ENCODE measurements at places on chromosomes 12 and 14.

GRCh38 chr12:121943926-121944325, 25.5 kb downstream of the CFAP251 start:
- no peak for DNase-seq

DNA sequence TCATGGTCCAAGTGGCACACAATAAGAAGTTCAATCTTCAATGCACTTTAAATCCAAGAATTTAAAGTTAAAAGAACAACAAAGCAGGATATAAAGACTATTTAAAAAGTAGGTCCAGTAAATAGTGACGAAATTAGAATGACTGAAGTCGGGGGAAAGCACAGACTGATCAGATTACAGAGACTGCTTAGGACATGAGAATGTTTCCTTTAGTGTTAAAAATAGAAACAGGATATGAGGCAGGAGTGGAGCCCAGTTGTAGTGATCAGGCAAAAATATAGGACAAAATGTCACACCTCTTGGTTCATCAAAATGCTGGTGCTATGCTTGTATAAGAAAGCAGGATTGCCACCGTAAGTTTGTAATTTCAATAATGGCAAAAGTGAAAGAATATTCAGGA, 52.2 kb upstream of the CD163 start:
- DNase-seq, result peak; percentile 56

DNA sequence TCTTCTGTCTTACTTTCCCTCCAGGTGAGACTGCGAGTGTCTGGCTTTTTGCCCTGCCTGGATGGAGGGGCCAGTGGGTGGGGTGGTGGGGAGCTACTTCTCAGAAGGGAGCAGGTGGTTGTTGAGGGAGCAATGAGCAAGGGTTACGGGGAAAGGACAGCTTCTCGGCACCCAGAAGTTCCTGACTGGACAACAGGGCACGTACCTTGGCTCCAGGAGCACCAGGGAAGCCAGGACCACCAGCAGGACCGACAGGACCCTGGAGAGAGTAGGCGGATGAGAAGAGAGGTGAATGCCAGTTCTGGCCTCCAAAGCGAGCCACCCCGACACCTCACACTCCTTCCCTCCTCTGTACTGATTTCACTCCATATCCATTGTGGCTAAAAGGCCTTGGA, 15.3 kb downstream of the COL2A1 start:
- no peak for DNase-seq

GRCh38 chr12:115574826-115575225, 702.7 kb downstream of the MED13L start:
- DNase-seq, result no peak

DNA sequence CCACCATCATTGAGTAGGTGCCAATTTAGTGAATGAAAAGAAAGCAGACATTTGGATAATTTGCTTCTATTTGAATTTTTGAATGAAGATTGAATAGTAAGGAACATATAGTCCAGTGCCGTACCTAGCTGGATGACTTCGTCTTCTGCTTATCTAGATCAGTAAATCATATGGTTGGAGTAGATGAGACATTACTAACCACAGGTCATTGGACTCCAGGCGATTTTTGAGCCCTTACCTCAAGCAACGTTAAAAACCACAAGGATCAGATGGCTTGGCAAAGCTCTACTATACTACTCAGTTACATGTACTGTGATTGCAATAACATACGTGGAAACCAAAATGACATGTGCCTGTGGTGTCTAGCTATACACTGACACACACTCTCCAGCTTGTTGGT, 1.7 kb upstream of the SPATS2 start:
- DNase-seq, result no peak

DNA sequence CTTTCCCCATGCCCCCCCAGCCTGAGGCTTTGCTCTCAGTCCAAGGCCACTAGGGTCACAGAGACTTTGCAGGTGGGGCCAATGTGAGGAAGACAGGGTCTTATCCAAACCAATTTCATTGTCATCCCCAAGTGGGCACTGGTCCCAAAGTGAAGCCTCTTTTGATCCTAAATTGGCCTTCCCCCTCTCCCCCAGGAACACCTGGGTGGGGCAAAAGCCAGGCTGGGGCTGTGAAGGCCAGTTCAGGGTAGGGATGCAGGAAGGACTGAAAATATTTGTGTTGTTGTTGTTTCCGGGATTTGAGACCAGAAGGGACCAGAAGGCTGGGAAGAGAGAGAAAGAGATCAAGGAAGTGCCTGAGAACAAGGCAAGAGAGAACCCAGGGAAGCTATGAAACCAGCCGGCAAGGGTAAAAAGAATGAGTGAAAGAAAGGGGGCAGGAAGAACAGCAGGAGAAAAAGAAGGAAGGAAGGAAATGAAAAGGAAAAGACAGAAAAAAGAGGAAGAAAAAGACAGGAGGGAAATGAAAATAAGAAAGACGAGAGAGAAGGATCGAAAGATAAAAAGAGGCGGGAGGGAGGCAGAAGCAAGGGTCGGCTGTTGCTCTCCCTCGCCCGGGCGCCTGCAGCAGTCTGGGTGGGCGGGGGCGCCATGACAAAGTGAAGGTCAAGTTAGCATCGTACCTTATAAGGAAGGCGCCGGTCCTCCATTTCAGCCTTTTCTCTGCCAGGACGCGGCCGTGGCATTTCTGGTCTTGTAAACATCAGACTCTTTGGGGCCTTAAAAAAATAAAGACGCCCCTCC, 7.4 kb upstream of the HOXC11 start:
- DNase-seq, result no peak

GRCh38 chr12:65615118-65615517, 209.2 kb upstream of the HMGA2 start:
- peak; percentile 89 for DNase-seq

DNA sequence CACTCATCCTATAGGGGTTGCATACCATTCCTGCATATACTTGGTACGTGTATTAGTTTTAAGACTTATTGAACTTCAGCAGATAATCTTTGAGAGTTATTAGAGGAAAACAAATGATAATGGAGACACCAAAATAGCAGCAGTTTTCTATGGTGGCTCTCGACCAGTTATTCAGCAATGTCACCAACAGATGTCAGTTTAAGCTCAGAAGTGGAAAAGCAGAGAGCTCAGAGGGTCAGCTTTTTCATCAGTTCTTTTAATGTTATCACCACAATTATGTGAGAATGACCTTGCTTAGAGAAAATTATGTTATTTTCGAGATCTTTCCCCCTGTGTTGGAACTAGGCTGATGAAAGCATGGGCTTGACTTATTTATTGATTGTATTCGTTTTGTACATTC, 32.0 kb downstream of the PTPN11 start:
- no peak for DNase-seq

DNA sequence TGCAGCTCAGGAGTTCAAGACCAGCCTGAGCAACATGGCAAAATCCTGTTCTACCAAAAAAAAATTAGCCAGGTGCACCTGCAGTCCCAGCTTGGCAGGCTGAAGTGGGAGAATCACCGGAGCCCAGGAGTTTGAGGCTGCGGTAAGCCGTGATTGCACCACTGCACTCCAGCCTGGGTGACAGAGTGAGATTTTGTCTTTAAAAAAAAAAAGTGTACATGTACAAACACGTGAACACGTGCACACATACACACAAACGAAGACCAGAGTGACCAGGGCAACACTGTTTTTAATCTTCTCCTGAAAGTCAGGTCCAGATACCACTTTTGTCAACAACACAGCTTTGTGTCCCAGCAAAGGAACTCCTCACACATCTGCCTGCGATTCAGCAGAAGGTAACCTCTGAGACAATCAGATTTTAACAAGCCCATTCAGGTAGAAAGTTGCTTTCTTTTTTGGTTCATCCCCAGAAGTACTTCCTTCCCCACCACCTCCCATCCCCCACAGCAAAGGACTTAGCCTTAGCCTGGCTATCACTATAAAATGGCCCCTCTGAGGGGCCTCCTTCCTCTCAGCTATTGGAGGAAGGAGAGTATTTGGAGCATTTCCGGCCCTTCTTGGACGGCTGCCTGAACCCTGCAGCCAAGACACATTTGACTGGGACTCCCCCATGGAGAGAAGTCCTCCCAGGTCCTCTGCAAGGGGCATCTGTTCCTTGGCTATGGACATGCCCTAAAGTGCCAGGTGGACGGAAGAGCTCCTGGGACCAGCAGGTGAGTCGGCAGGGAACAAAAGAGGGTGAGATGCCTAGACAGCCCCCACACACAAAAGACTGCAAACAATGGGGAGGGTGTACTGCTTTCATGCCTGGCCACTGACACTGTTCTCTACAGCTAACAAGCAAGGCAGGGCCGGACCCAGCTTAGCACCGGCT, 9.8 kb downstream of the CTDSP2 start:
- DNase-seq, result peak; percentile 60

- DNase-seq, result no peak
These were observed 8.7 kb downstream of the TCTN1 start for GRCh38 chr12:110622582-110622981.

- no peak for DNase-seq
These were observed 463.5 kb upstream of the RGS6 start for GRCh38 chr14:71468701-71469100.

DNA sequence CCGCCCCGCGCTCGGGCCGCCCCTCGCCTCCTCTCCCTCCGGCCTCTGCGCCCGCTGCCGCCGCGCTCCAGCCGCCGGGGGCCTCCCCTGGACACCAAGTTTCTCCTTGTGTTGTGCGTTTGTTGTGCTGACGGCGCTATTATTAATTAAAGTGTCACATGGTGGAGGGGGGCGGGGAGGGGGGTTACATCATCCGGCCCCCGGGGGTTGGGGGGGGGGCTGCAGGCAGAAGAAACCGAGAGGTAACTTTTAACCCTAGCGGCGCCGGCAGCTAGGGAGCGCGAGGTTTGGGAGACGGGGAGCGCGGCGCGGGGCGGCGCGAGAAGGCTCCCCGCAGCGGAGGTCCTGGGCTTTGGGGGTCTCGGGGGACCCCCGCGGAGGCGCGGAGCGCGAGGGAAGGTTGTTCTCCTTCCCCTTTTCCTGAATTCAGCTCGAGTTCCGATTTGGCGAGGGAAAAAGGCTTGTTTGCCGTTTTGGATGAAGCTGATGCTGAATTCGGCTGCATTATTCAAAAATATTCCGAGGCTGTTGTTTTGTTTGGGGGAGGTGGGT, at the start of gene HRK:
HRK (minus strand) TSS at position 117 of the 552 bp plus-strand sequence. CDS start 134 bp downstream, outside the sequence.
- no peak for DNase-seq

GRCh38 chr12:52175371-52176350, 16.2 kb downstream of the KRT80 start:
- no peak for DNase-seq

GRCh38 chr12:98701166-98701565, 56.1 kb downstream of the APAF1 start:
- no peak for DNase-seq

GRCh38 chr14:34781242-34781641, 66.8 kb upstream of the CFL2 start:
- DNase-seq, result peak; percentile 58

DNA sequence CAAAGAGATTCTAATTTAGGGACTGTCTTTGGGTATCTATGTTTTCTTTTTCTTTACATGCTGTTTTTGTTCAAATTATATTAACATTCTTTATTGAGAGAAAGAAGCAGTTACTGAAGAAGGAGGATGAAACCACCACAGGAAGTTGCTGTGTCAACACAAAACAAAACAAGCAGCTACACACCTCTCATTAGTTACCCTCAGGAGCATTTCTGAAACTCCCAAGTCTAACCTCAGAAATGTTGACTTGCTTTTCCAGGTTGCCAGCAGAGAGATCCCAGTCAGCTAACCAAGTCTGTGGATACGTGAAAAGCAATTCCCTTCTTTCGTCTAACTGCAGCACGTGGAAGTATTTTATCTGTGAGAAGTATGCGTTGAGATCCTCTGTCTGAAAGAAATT, 33.5 kb downstream of the CLEC1A start:
- DNase-seq, result no peak

DNA sequence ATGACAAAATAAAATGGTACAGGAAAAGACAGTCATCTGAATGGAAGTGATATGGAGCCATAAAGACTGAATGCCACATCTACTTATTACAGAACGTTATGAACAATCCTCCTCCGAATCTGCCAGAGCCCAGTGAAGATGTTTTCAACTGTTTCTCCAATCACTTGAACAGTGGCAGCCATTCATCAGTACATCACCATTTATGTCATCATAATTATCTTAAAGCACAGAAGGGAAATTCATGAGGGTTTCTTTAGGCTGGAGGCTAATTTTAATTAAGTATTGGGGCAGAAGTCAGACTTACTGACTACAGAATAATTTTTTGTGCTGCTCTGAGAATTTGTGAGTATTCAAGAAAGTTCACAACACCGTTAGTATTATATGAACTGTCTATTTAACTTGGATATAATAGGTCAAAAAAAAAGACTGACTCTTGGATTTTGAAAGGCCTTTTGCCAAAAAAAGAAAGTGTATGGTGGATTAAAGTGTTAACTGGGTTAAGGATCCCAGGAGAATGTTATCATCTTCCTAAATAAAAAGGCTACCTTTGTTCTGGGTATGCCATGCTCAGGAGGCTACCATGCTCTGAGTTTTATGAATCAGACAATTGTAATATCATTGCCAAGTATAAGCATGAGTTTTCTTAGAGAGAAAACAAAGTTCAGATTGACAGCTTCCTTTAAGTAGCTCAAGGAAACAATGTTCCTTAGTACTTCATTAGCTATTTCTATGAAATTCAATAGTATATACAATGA, 40.1 kb downstream of the PDZRN4 start:
- DNase-seq, result no peak

GRCh38 chr12:41100572-41100971, 87.5 kb upstream of the PDZRN4 start:
- DNase-seq, result no peak

DNA sequence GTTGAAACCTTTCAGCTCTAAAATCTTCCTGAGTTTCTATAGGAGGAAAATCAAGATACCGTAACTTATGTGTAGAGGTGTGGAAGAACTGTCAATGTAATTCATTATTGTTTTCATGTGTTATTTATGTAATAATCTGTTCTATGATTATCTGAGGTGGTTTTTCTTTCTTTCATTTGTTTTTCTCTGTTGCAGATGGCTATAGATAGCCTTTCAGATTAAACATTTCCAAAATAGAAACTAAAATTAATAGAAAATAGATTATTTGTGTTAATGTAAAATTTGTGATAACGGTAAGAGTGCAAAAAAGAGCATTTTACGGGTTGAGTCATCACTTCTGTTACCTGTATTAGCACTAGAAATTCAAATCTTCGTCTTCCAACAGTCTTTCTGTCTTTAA, 128.8 kb downstream of the SYNE2 start:
- DNase-seq, result no peak

DNA sequence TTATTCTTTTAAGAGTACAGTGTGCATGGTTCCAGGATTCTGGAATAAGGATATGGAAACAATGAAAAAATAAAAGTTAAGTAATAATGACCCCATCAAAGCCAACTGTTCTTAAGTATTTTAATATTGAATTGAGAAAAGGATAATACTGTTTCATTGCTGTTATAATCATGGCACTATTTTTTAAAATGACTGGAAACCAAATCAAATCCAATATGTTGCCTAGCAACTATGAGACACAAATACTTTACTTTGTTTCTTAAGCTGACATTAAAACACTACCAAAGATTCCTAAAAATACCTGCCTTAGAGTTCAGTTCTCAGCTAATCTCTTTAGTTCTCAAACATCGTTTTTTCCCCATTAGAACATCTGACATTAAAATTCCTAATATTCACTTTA, 66.4 kb upstream of the OTOGL start:
- DNase-seq, result no peak

DNA sequence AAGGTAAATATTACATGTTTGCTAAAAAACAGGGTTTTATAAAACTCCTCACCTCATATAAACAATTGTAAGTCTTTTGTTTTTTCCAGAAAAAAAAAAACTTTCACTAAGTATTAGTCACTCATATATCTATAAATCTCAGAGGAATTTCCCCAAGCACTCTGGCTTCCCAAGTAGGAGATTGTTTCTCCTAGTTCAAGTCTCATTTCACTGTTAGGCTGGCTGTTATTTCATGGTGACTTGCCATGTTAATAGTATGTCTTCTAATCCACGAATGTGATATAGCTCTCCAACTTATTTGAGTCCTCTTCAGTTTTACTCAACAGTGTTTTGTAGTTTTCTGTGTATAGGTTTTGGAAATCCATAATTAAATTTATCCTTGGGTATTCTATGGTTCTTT, 61.6 kb downstream of the CAPZA3 start:
- DNase-seq, result no peak
